ENCODE measurements at places on chromosomes 1 and 21. TPM values are rescaled to one million over a fixed set of nuclear protein-coding genes. Genes with fewer than 3 reads are reported as not detected.

DNA sequence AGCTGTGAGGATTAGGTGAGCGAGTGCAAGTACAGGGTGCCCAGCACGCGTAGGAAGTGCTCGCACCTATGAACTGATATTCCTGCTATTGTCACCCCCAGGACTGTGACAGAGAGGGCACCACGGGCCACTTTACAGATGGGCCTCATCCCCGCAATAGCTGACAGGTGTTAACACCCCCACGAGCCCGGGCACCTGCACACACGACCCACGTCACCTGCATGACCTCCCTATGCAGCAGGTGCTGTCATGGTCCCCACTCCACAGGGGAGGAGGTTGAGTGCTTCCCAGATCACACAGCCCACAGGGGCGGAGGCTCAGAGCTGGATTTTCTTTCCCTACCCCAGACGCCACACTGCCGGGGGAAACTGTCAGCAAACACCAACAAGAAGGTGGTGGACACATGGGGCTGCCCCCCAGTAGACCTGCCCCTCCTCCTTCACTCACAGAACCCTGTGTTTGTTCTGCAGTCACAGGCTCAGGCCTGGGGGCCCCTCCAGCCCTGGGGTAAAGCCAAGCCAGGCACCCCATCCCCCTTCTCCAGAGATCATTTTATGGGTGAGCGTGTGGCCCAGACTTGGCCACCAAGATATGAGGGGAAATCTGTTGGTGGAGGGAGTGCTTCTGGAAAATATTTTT, 465.5 kb downstream of the MATN1 start:
- no peak for DNase-seq

DNA sequence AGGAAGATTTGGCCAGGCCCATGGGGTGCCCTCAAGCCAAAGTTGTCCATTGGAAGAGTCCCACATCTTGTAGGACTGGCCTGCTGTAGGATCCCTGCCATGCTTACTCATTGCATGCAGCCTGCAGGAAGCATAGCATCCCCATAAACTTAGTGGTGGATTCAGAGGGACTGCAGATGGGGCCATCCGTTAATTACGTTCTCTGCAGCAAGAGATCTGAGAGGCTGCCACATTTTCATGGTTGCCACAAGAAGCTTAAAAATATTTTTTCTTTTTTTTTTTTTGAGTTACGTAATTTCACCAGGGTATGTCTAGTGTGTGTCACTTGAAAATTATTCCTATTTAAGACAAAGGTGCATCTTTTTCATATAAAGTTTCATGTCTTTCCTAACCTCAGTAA, 329.7 kb upstream of the USP24 start:
- no peak for DNase-seq

Gene PRKCZ
- 47.2 TPM for total RNA-seq

Gene LEMD1
- total RNA-seq: 79.0 TPM

GRCh38 chr1:64866689-64867088, 99.7 kb downstream of the JAK1 start:
- no peak for DNase-seq

DNA sequence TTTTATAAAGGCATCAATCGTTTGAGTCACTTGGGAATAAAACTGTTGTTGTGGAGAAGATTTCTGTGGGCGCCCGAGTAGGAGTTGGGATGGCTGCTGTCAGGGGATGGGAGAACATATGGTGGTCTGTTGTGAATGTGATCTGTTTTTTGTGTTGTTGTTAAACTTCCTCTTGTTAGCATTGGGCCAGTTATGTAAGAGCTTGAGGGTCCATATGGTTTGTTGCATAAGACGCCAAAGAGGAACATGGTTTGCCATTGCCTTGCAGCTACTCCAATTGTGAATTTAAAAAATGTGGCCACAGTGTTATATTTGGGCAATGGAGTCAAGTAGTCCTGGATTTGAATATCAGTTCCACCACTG, 136.1 kb upstream of the JUN start:
- no peak for DNase-seq

DNA sequence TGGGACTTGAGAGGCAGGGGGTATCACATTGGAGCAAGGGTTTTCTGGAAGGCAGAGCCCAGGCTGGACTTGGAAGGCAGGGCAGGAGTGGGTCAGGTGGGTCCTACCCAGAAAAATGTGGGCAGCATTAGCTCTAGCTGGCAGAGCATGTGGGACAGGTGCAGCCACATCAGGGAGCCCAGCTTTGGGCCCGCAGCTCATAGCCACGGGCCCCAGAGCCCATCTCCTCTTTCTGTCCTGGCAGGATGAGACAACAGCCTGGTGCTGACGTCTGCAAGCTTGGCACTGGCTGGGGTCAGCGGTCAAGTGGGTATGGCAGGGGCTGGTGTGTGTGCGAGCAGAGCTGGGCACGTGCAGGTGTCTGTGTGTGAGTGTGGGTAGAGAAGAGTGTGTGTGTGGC, 154.7 kb downstream of the GRIK3 start:
- DNase-seq: no peak

Gene AMY1A
- not detected for total RNA-seq

GRCh38 chr21:21373969-21374368, 375.8 kb downstream of the NCAM2 start:
- no peak for DNase-seq

Gene TFF2
- not detected for total RNA-seq

- no peak for DNase-seq
Measured at GRCh38 chr1:224438989-224439388, 4.4 kb upstream of the WDR26 start.

DNA sequence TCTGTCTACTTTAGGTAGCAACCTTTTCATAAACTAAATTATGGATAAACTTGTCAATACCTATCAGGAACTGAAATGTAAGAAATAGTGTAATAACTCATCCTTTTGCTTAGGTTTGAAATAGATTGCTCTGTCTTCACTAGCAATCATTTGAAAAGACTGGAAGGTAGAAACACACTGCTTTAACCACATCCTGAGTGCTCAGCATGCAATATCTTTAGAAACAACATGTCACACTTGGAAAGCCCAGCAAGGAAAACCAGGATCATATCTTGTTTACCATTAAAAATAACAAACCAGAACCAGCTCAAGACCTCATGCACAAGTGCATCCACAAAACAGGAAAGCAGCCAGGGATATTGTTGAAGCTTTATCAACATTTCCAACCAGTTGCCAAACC, 3.6 kb downstream of the KCNJ6 start:
- no peak for DNase-seq

GRCh38 chr1:208272713-208273112, 28.5 kb upstream of the PLXNA2 start:
- DNase-seq: no peak

DNA sequence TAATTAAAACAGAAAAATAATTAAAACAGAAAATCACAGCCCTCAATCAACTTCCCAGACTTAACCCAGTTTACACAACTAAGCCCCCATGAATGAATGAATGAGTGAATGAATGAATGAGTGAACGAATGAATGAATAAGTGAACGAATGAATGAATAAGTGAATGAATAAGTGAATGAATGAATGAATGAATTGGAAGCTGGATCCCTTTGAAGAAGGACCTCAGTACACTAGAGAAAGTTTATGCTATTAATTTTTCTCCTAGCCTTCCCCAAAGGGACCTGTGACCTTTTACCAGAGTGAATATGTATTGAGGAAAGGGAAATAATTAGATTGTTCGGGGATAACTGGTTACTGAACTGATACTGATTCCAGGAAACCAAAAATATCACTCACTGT, 5.6 kb downstream of the SPSB1 start:
- no peak for DNase-seq

GRCh38 chr1:64121766-64122385, 81.5 kb upstream of the UBE2U start:
- DNase-seq: no peak

Measured in neural progenitor cell (in vitro differentiated cells).